ENCODE measurements at places on chromosomes 11 and 22. TPM values are rescaled to one million over a fixed set of nuclear protein-coding genes. Genes with fewer than 3 reads are reported as not detected.

The SDHD gene
- total RNA-seq, result 78.5 TPM

The BATF2 gene
- total RNA-seq, result 0.76 TPM

The SCGB1C1 gene
- not detected for total RNA-seq

The GRIK4 gene
- total RNA-seq, result 0.15 TPM

The CRYBA4 gene
- not detected for total RNA-seq

The P4HA3 gene
- total RNA-seq, result not detected

DNA sequence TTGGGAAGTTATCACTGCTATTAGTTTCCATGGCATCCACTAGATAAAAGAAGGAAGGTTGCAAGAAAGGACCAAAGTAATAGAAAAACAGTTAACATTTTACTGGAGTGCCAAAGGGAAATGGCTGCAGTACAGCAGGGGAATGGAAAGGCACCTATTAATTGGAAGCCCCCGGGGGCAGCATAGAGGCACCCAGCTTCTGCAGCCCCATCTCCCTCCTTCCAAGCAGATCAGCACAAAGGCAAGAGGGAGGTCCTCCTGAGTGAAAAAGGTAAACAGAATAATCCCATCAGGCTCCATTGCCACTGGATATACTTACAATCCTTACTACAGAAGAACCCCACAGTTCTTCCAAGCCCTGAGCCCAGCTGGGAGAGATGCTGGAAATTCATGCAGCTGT is 887.1 kb downstream of the DLG2 start:
- no peak overlapping the region for H3K4me3 ChIP-seq
- no peaks in the 10 kb centered on the region for H3K36me3 ChIP-seq
- no peak overlapping the region for H3K27ac ChIP-seq
- H3K4me1 ChIP-seq, result no peaks in the 10 kb centered on the region
- no peaks in the 10 kb centered on the region for H3K27me3 ChIP-seq

DNA sequence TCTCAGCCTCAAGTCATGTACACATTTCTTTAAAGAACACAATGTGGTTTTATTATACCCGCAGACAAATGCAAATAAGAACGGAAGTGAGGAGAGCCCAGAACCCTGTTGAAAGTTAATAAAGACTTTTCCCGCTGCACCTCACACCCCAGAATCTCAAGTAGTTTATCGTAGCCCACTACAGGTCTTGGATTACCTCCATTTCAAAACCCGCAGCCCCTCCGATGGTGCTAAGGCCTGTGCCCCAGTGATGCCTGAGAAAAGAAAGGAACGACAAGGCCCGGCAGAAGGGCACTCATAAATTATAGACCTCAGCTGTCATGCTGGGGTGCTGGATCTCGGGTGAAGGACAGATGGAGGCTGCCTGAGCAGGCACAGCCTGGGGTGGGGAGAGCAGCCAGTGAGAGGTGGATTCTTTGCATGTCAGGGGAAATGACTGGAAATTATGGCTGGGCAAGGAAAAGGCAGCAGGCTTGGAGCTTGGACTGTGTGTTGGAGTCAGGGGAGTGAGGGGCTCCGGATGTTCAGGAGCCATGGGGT is 354.1 kb downstream of the NTM start:
- no peak overlapping the region for H3K27ac ChIP-seq
- H3K4me3 ChIP-seq, result no peak overlapping the region
- no peak for DNase-seq
- H3K27me3 ChIP-seq, result no peaks in the 10 kb centered on the region
- H3K36me3 ChIP-seq, result no peaks in the 10 kb centered on the region

DNA sequence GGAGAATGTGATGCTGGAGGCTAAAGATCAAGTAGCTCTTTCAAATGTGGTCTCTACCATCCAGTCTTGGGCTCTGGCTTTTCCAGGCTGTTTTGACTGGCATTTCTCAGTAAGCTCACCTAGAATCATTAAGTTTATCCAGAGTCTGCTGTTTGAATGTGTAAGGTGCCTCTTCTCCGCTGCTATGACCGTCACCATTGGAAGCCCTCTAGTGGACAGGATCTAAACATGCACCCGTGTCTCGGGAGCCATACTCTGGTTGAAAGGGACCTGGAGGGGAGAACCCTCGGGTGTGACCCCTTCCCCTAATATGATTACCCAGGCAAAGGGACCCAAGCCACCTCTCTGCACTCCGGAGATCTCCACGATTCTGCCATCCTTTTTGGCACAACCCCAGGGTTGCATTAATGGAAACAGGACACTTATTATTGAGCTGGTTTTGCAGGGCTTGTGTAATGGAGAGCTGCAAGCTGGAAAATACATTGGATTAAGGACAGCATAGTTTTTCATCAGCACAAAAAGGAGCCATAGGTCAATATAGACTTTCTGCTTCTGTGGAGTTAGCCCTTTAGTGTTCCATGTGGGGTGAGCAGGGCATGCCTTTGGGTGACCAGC is 191.0 kb upstream of the LARGE1 start:
- no peaks in the 10 kb centered on the region for H3K27me3 ChIP-seq
- DNase-seq, result no peak
- H3K4me3 ChIP-seq, result no peak overlapping the region
- no peaks in the 10 kb centered on the region for H3K36me3 ChIP-seq

DNA sequence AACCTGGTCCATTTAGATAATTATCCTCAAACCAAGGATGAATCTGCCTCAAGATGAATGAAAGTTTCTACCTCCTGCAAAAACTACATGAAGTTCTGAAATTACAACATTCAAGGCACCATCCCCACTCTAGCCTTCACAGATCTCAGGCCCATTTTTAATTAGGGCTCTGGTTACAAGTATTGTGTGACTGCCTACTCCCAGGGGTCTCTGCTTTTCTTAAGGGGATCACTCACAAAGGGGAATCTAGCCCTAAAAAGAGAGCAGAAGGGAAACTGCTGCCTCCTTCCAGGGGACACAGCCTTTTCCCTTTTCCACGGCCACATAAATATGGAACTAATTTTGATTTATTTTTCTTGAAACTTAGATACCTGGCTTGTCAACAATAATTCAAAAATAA is 17.4 kb upstream of the TMEM135 start:
- no peak overlapping the region for H3K27ac ChIP-seq
- no peaks in the 10 kb centered on the region for H3K36me3 ChIP-seq
- H3K4me3 ChIP-seq, result no peak overlapping the region
- no peaks in the 10 kb centered on the region for H3K27me3 ChIP-seq
- DNase-seq, result no peak
- H3K4me1 ChIP-seq, result no peaks in the 10 kb centered on the region

GRCh38 chr22:48599346-48599745 is 1228.3 kb downstream of the BRD1 start:
- H3K27ac ChIP-seq, result no peak overlapping the region
- H3K4me1 ChIP-seq, result no peaks in the 10 kb centered on the region
- DNase-seq, result no peak
- no peak overlapping the region for H3K4me3 ChIP-seq

DNA sequence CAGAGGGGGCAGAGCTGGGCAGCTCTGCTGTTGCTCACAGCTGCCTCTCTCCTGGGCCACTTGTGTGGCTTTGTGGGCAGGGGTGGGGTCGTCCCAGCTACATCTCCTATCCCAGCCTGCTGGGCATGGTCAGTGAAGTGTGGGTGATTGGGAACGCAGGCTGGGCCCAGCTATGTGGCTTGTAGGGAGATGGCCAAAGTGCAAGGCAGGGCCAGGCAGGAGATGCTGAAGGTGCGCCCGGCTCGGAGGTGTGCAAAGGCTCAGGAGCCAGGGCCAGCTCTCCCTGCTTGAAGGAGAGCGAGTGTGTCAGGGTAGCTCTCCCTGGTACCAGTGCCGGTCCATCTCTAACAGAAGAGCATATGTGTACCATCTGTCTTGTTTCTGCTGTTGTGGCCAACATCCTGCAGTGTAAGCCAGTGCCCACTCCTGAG is 8.4 kb upstream of the RANBP1 start:
- no peaks in the 10 kb centered on the region for H3K27me3 ChIP-seq
- H3K4me3 ChIP-seq, result no peak overlapping the region
- no peaks in the 10 kb centered on the region for H3K4me1 ChIP-seq
- no peak overlapping the region for H3K27ac ChIP-seq
- peaks cover 100% of the 10 kb centered on the region for H3K36me3 ChIP-seq

DNA sequence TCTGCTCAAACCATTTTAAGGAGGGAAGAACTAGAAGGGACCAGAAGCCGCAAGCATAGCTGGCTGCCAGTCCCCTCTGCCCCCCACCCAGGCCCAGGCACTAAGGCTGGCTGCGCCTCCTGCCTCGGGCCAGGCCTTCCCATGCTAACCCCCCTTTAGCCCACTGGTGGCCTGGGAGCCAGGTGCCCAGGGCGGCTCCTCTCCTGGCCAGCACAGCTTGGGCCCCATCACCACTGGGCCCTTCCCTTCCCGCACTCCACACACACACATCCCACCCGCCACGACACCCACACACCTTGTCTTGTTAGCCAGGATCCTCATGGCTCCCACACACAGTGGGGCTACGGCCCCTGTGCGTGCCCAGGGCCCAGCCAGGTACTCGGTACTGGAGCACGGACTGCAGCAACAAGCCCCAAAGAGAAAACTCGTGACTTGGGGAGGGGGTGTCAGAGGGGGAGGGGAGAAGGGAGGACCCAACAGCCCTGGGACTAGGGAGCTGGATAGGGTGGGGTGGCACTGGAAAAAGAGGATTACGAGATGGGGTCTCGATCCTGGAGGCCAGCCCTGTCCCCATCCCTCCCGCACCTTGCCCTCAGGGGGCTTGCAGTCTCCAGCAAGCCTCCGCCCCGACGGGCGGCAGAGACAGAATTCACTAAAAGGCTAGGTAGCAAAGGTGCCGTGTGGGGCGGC is 16.0 kb downstream of the BCL9L start:
- no peaks in the 10 kb centered on the region for H3K27me3 ChIP-seq
- H3K4me1 ChIP-seq, result peaks cover 88% of the 10 kb centered on the region
- H3K36me3 ChIP-seq, result peaks cover 3% of the 10 kb centered on the region
- no peak for DNase-seq

- no peak overlapping the region for H3K27ac ChIP-seq
- H3K4me3 ChIP-seq, result no peak overlapping the region
- DNase-seq, result no peak
- H3K36me3 ChIP-seq, result no peaks in the 10 kb centered on the region
- H3K4me1 ChIP-seq, result peaks cover 4% of the 10 kb centered on the region
Observed at GRCh38 chr22:47277531-47277930, 515.1 kb downstream of the TBC1D22A start.

DNA sequence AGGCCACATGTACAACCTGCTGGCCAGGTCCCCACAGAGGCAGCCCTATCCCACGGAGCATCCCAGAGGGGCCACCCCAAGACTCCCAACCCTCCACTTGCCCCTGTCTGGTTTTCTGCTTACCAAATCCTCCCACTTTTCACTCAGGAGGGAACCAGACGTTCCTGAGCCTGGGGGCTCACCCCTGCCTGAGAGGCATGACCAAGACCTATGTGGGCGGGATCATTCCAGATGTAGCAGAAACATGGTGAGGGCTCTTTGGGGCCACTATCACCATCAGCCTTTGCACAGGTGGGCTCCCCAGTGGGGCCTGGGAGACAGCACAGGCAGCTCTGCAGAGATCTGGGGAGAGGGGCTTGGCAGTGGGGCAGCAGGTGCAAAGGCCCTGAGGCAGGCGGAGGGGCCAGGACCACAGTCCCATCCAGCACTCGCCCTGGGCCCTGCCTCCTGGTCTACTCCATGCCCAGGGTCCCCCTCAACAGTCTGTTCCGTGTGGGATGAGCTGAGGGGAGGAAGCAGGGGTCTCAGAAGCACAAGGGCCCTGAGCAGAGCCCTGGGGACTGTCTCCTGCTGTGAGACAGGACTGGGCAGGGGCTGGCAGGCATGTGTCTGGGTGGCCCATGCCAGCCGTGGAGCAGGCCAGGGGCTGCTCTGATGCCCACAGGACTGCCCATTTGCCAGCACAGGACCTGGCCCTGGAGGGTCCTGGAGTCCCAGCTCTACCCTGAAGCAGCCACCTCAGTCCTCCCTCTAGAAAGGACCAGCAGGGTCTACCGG is 9.4 kb downstream of the PIM3 start:
- no peaks in the 10 kb centered on the region for H3K27me3 ChIP-seq
- H3K27ac ChIP-seq, result peak overlapping the region; percentile 85

DNA sequence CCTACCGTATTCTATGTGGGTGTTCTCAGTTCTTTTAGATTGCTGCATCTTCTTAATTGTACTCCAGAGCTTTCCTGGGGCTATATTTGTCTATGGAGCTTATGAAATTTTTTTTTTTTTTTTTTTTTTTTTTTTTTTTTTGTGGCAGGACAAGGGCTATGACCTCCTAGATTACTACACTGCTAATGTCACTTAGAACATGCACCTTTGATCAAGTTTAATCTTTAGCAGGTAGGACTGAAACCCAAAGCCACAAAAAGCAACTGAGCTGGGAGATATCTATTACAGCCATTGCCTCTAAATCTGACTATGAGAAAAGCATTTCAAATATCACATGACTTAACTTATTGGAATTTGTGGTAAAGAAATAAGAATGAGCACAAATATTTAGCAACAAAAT is 21.7 kb upstream of the ABTB2 start:
- no peaks in the 10 kb centered on the region for H3K4me1 ChIP-seq
- H3K27me3 ChIP-seq, result no peaks in the 10 kb centered on the region
- H3K36me3 ChIP-seq, result no peaks in the 10 kb centered on the region
- H3K4me3 ChIP-seq, result no peak overlapping the region
- no peak overlapping the region for H3K27ac ChIP-seq

- no peaks in the 10 kb centered on the region for H3K27me3 ChIP-seq
- no peak overlapping the region for H3K27ac ChIP-seq
- no peak overlapping the region for H3K4me3 ChIP-seq
- H3K4me1 ChIP-seq, result no peaks in the 10 kb centered on the region
- DNase-seq, result no peak
Observed at GRCh38 chr22:25350551-25350971, 131.1 kb downstream of the CRYBB2 start.

GRCh38 chr11:62805961-62806441 is 761 bp upstream of the NXF1 start:
- H3K4me1 ChIP-seq, result peaks cover 12% of the 10 kb centered on the region
- peak overlapping the region; percentile 100 for H3K4me3 ChIP-seq
- H3K36me3 ChIP-seq, result peaks cover 21% of the 10 kb centered on the region
- DNase-seq, result no peak
- H3K27ac ChIP-seq, result peak overlapping the region; percentile 96

DNA sequence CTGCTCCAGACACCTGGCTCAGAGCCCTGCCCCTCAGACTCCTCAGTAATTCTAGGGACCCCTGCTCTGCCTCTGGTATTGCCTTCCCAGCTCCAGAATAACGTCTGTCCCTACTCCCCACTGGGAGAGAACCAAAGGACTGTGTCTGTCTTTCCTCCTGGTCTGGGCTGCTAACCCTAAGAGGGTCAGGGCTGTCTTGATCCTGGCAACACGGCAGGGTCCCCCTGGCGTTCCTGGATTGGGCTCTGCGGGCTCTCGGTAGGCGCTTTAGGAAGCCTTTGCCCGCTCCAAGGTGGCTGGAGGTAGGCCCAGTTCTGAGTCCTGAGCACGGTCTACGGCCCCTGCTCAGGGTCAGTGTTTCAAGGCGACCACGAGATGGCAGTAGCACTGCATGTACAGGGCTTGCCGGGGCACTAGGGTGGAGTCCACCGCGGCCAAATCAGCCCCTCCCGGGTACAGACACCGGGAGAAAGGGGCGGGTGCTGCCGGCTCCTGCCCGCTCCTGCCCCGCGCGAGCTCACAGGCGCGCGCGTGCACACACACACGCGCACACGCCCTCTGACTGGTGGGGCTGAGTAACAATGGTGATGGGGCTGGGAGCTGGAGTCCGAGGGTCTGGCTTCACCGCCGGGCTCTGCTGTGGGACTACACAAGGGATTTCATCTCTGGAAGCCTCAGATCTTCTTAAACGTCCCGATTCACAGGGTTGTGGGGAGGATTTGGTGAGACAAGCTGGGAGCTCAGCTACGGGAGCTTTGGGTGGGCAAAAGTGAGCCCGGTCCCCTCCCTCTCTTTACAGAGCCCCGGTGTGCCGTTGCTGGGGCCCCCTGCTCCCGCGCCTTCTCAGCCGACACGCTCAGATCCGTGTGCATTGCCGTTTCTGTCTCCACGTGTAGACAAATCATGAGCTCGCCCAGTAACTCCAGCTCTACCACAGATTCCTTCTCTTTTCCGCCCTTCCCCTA is 30.1 kb upstream of the HMOX1 start:
- peaks cover 5% of the 10 kb centered on the region for H3K36me3 ChIP-seq
- no peaks in the 10 kb centered on the region for H3K27me3 ChIP-seq
- peaks cover 27% of the 10 kb centered on the region for H3K4me1 ChIP-seq
- DNase-seq, result peak; percentile 64
- peak overlapping the region; percentile 49 for H3K4me3 ChIP-seq
- peak overlapping the region; percentile 74 for H3K27ac ChIP-seq

Data from esophagus squamous epithelium (tissue), 5 donors.